ENCODE measurements at places on chromosomes 4 and X.

- DNase-seq, result no peak
These were observed 183.2 kb downstream of the FBXW7 start for GRCh38 chr4:152352622-152353116.

DNA sequence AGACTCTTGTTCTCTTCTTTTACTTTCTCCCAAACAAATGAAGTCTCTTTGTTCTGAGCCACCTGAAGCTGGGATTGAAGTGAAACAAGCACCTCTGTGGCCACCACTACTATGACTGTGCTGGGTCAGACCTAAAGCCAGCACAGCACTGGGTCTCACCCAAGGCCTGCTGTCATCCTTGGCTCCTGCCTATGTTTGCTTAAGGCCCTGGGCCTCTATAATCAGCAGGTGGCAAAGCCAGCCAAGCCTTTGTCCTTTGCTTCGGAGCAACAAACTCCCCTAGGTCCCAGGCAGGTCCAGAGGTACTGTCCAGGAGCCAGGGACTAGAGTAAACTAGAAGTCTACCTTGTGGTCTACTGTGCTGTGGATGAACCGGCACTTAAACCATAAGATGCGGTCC is 220.6 kb upstream of the ARSJ start:
- no peak for DNase-seq

- no peak for DNase-seq
These were observed 556.3 kb downstream of the GALNTL6 start for GRCh38 chr4:172369471-172369959.

- no peak for DNase-seq
These were observed 23.9 kb upstream of the PRDM8 start for GRCh38 chr4:80173401-80173800.

- DNase-seq, result no peak
These were observed 2.4 kb downstream of the MID1 start for GRCh38 chrX:10617999-10618351.

- DNase-seq, result no peak
These were observed 31.6 kb downstream of the KANTR start for GRCh38 chrX:53125506-53125905.

GRCh38 chr4:182447767-182448280 is 204.6 kb downstream of the TENM3 start:
- no peak for DNase-seq

- DNase-seq, result no peak
These were observed 52.4 kb downstream of the PHOX2B start for GRCh38 chr4:41696131-41696530.

DNA sequence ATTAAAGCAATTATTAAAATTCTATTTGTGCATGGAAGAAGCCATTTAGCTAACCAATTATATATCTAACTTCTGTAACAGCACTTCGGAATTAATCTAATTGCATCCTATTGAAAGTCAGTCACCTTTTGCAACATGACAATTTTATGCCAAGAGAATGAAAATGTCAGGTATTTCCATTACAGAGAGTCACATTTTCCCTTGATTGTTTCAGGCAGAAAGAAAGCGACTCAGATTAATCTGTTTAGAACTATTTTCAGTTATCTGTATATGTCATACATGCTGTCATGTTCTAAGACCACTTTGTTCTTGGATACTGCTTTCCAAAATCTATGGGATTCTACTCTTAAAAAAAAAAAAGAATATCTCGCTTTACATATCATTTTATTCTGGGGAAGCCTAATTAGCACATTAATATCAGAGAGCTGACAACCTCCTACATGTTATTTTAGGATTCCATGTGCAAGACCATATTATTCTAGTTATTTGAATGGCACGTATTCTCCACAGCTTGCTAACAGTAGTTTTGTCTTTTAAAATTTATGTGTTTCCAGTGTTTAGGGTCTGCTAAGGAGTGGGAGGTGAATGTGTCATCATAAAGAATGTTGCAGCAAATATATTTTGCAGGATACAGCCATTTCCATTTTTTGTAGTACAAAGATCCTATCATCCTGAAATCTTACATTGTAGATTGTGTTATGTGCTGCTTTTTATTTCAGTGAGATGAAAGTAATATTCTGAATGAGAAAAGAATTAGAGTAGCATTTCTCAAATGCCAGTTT is 31.7 kb downstream of the GALNT7 start:
- no peak for DNase-seq

- no peak for DNase-seq
These were observed 61.3 kb downstream of the UBE2NL start for GRCh38 chrX:143945171-143945570.

- no peak for DNase-seq
These were observed 770.2 kb downstream of the FSTL5 start for GRCh38 chr4:161393602-161394001.

- no peak for DNase-seq
These were observed 68.4 kb downstream of the MID2 start for GRCh38 chrX:107894038-107894437.

- DNase-seq, result no peak
These were observed 3.0 kb upstream of the PCGF3 start for GRCh38 chr4:702618-703048.

DNA sequence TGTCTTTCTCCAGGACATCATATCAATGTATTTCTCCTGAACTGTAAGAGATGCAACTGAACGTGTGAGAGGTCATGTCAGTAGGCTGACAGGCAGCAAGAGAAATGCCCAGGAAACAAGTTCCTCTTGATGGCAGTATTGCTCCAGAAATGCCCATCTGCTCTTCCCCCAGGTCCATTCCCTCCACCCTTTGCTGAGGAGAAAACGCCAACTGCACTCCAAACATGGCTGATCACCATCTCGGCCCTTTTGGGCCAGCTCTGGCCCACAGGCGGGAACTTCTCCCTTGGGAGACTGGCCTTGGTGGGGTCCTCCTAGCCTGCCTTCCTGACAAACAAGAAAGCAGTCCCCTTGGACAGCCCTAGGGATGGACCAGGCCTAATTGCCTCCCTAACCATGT is 276.5 kb upstream of the AGTR2 start:
- no peak for DNase-seq

DNA sequence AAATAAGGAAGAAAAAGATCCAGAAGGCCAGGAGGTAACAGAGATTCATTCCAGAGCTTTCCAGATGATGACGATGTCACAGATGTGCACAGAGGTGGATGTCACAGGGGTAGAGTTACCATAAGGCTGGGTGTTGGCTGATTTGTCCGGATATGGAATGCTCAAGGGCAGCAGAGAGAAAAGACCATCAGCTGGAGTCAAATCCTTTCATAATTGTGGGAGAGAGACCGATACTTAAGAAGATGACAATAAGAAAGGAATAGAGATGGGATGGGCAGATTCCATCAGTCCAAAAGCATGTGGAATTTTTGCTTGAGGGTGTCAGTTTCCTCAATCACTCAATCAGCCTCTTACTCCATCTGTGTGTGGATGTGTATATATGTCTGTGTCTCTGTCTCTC is 150.4 kb downstream of the CENPC start:
- DNase-seq, result no peak

GRCh38 chr4:25358515-25359275 is 18.4 kb upstream of the ANAPC4 start:
- DNase-seq, result no peak

- DNase-seq, result no peak
These were observed 164.4 kb downstream of the QDPR start for GRCh38 chr4:17347445-17347844.

GRCh38 chr4:16862697-16863096 is 35.7 kb downstream of the LDB2 start:
- no peak for DNase-seq

- no peak for DNase-seq
These were observed 148.4 kb downstream of the ASMT start for GRCh38 chrX:1763294-1763693.

- no peak for DNase-seq
These were observed 282.0 kb downstream of the GALNTL6 start for GRCh38 chr4:172095161-172095560.

GRCh38 chrX:57929373-57929772 is 19.1 kb upstream of the ZXDA start:
- no peak for DNase-seq

DNA sequence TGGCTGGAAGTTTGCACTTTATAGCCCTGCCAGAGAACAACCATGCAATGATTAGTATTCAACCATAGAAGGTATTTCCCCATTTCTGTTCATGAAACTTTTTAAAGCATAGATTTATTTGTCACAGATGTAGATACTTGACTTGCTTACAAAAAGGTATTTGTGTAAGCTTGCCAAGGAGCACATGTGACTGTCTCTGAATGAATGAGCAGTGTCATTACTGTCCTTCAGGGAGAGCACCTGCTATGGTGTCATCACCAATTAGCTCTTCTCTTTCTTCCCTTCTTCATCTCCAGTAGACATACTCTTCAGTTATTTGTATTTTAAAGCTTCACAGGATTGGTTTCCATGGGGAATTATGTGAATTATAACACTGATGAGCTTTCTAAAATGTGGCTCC is 1064.7 kb upstream of the GRIA3 start:
- no peak for DNase-seq

DNA sequence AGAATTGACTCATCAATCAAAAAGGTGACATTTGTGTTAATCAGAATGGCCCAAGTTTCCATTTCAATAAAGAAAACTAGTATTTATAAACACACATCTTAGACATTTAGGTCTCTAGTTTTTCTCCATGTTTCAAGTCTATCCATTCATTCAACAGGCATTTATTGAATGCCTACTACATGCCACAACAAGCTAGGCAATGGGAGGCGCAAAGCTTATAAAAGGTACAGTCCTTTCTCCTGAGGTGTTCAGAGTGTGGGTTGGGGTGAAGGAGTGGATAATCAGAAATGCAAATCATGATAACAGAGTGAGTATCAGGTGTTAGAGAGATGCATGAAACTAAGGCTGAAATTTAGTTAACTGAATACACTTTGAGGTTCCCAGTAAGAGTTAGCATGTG is 78.0 kb downstream of the HCCS start:
- no peak for DNase-seq

- no peak for DNase-seq
These were observed 847.0 kb downstream of the TRIML1 start for GRCh38 chr4:188986271-188986689.

All from cortex of kidney (tissue), 1 donor.